ENCODE measurements at places on chromosomes 6 and 20. TPM values are rescaled to one million over a fixed set of nuclear protein-coding genes. Genes with fewer than 3 reads are reported as not detected.
A peak's percentile ranks its signal among the peaks of the same experiment; 100 is the strongest.

GRCh38 chr20:19937218-19937617 lies 79.9 kb upstream of the NAA20 start:
- no peak overlapping the region for H3K27ac ChIP-seq
- no peaks in the 10 kb centered on the region for H3K27me3 ChIP-seq
- H3K4me3 ChIP-seq, result no peak overlapping the region
- DNase-seq, result no peak
- no peaks in the 10 kb centered on the region for H3K4me1 ChIP-seq

GRCh38 chr6:169803271-169803811 lies 51.9 kb downstream of the ERMARD start:
- H3K4me1 ChIP-seq, result no peaks in the 10 kb centered on the region
- no peak overlapping the region for H3K27ac ChIP-seq
- no peaks in the 10 kb centered on the region for H3K36me3 ChIP-seq
- no peak overlapping the region for H3K4me3 ChIP-seq
- DNase-seq, result no peak

- DNase-seq, result no peak
- no peaks in the 10 kb centered on the region for H3K36me3 ChIP-seq
- no peaks in the 10 kb centered on the region for H3K27me3 ChIP-seq
- H3K4me1 ChIP-seq, result no peaks in the 10 kb centered on the region
Measured at GRCh38 chr6:150857062-150857944, 8.2 kb upstream of the MTHFD1L start.

DNA sequence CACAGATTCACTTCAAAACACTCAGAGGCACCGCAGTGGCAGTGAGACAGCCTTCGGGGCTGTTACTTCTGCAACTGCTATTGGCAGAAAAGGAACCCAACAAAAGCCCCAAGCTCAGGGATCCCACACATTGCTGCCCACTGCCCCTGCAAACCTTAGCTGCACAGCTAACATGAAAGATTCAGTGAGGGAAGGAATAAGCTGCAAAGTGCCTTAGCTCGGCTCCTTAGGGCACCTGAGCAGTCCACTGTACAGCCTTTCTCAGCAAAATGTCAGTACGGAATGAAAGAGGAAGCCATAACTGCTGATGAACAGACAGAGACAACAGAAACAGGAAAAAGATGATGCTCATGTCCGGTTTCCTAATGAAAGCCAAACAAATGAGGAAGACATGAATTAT lies 179.7 kb upstream of the SHLD1 start:
- DNase-seq, result no peak
- no peak overlapping the region for H3K4me3 ChIP-seq
- H3K4me1 ChIP-seq, result no peaks in the 10 kb centered on the region

TREML2 gene
- total RNA-seq, result 0.07 TPM

NKX2-4 gene
- total RNA-seq, result 0.15 TPM

- H3K4me3 ChIP-seq, result no peak overlapping the region
- no peak for DNase-seq
- H3K27ac ChIP-seq, result no peak overlapping the region
Measured at GRCh38 chr6:151914484-151914883, 107.0 kb downstream of the ESR1 start.

- H3K4me3 ChIP-seq, result no peak overlapping the region
- no peaks in the 10 kb centered on the region for H3K27me3 ChIP-seq
- no peaks in the 10 kb centered on the region for H3K4me1 ChIP-seq
- H3K36me3 ChIP-seq, result no peaks in the 10 kb centered on the region
Measured at GRCh38 chr6:116087437-116088027, 13.1 kb upstream of the NT5DC1 start.

DNA sequence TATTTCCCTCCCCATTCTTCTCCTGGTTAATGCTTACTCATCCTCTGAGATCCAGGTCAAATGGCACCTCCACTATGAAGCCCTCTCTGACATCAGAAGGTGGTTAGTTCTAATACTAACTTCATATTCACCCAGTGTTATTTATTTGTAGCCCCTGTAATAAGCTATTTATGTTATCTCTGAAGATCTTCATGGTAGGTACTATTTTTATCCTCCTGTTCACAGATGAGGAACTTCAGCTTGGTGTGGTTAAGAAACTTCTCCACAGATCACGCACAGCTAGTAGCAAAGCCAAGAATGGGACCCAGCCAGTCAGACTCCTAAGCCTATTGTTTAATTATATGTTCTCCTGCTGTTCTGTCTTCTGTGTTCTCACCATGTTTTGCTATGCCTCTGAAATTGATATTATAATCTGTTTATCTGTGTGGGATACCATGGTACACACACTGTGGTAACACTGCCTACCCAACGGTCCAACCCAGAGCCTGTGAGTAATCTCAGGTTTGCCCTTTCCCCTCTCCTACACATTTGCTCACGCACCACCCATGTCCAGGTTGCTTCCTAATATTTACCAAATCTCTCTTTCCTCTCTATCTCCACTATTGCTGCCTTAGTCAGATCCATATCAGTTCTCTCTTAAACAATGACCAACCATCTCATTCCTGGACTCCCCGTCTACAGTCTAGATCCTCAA lies 98.4 kb downstream of the IPCEF1 start:
- DNase-seq, result no peak
- no peak overlapping the region for H3K27ac ChIP-seq
- no peaks in the 10 kb centered on the region for H3K4me1 ChIP-seq
- H3K4me3 ChIP-seq, result no peak overlapping the region

BMP7 gene
- 17.7 TPM for total RNA-seq

DNA sequence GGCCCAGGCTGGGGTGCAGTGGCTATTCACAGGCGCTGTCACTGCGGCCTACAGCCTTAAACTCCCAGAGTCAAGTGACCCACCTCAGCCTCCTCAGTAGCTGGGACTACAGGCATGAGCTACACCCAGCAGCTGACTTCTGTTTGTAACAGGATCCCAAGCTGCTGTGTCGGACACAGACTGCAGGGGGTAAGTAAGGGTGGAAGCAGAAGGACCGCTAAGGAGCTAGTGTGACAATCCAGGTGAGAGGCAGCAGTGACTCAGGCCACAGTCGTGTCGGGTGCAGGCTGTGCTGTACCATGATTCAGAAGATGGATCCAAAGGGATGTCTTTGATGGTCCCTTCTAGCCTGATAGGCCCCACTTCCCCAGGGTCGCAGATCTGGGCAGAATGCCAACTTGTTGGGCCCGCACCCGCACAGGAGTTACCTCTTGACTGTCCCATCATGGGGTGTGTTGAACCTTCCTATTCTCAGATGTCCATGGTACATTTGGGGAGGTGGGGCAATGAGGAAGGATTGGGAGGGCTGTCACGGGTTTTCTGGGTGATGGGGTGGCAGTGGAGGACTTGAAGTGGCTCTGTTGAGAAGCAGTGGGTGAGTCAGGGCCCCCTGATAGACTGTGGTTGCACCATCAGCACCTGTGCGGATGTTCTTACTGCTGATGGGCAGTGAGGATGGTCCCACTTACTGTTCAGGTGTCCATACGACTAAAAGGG lies 25.3 kb downstream of the AAR2 start:
- no peaks in the 10 kb centered on the region for H3K27me3 ChIP-seq
- peaks cover 5% of the 10 kb centered on the region for H3K4me1 ChIP-seq
- H3K27ac ChIP-seq, result no peak overlapping the region
- H3K36me3 ChIP-seq, result peaks cover 7% of the 10 kb centered on the region
- DNase-seq, result no peak

ATP6V1G2 gene
- total RNA-seq, result 3.6 TPM

GRCh38 chr20:52313341-52313963 lies 121.9 kb upstream of the ZFP64 start:
- no peaks in the 10 kb centered on the region for H3K27me3 ChIP-seq
- peaks cover 12% of the 10 kb centered on the region for H3K4me1 ChIP-seq
- no peaks in the 10 kb centered on the region for H3K36me3 ChIP-seq
- DNase-seq, result peak; percentile 58

DNA sequence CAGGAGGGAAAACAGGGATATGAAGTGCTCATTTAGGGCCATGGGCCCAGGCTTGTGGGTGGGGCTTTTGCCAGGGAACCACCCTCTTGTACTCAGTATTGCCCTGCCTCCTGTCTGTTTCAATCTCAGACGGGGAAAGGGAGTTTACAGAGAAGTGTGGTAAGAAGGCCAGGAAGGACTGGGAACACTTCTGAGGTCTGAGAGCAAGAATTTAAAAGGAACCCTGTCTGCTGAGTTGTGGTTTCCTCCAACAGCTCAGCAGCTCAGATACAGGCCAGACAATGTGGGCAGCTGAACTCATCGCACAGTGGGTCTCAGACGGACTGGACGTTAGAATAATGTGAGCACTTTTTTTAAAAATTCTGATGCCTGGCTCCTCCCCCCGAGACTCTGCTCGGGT lies 354.1 kb upstream of the ARID1B start:
- no peak overlapping the region for H3K4me3 ChIP-seq
- no peaks in the 10 kb centered on the region for H3K4me1 ChIP-seq
- H3K36me3 ChIP-seq, result peaks cover 11% of the 10 kb centered on the region
- DNase-seq, result no peak
- no peak overlapping the region for H3K27ac ChIP-seq

All from H9 (cell line).